ENCODE measurements at places on chromosomes 2 and 18.

GRCh38 chr18:34809451-34810072 is 99.5 kb downstream of the DTNA start:
- peak; percentile 27 for DNase-seq

DNA sequence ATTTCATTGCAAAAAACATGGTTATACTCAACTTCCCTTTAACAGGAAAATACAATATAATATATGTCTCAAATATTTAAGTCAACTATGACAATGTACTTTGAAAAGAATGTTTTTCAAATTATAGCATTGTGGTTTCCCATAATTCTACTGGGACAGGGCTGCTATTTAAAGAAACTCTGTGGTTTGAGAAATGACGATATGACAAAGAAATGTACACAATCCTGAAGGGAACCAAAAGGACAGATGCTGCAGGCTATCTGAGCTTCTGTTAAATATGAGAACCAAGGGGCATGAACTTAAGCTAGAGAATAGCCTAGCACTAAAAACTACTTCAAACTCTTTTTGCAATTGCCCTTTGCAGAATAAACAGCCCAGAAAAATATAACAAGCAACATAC is 415.9 kb downstream of the GRB14 start:
- no peak for DNase-seq

- DNase-seq = no peak
Observed at GRCh38 chr2:12057436-12058166, 311.2 kb downstream of the LPIN1 start.

DNA sequence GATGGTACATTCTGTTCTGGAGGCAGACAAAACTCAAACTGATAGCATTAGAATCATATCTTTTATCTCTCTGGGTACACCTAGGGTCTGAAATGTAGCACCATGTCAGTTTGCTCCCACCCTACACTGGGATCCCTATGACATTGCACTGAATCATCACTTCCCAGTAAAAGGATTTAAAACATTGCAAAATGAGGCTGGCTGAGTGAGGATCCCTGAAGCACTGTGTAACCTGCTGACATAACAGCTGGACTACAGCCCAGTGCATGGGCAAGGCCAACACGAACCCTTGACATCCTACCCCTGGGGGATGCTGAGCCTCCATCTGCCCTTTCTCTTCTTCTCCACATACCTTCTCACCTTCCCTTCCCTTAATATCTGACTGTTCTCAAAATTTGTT is 253.2 kb downstream of the TTC32 start:
- no peak for DNase-seq

DNA sequence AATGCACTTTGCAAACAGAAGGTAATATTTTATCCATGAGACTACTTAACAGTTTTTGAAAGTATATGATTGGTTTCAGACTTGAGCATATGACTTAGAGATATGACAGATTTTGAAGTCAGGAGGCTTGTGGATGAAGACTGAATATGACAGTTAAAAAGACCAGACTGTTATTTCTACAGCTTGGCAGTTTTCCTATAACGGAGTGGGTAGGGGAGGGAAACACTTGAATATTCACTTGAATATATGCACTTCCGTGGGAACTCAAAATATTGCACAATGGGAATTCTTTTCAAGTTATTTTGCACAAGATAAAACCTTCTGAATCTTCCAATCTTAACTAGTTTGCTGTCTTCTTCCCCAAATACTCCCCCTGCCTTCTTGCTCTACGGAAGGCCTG is 64.6 kb upstream of the ACKR3 start:
- DNase-seq = no peak

DNA sequence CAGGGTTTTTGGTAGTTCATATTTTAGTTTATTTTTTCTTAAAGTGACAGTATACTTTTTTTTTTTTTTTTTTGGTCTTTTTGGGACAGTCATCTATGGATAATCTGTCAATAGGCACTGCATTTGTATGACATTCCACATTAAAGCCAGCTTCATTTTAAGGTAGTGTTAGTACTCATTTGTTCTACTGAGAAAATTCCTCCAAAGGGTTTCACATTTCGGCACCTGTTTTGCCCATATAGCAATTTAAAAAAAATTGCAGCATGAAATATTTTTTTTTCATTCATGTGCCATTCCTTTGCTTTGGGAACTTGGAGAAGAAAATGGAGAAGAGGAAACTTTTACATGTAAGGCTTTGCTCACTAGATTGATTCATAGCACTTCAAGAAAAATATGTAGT is 276.3 kb upstream of the TCF4 start:
- DNase-seq = no peak

- no peak for DNase-seq
Observed at GRCh38 chr2:9207641-9208311, 1.2 kb downstream of the ASAP2 start.

DNA sequence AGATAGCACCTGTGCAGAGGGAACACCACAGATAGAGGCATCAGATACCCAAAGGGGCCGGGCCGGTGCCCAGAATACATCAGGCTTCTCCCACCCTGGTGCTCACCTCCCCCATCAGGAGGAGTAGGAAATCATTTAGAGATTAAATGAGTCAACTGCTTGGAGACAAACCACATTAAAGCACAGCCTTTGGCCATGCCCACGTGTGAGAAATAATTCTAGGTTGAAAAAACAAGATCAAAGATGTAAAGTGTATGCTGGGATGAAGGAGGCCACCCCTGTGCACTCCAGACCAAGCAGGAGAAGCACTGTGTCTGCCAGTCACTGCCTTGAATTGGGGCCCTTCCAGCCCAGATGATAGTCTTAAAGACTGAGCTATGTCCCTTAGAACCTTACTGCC is 152.8 kb upstream of the ACAA2 start:
- no peak for DNase-seq

DNA sequence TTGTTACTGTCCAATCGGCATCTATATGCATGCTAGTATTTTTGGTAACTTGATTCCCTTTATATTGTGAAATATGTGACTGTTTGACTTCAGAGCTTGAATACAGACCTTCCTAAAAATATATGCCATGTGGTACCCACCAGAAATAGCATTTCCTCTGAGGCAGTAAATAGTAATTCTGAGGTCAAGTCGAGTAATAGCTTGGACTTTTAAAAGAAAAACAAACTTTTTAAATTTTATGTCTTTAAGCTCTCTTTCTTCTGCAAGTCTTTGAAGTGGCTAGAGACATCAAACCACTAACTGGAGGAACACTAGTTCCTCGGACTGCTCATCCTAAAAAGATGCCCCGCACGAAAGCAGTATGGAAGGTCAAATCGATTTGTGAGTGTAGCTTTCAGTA is 396.8 kb upstream of the SLC14A2 start:
- no peak for DNase-seq

DNA sequence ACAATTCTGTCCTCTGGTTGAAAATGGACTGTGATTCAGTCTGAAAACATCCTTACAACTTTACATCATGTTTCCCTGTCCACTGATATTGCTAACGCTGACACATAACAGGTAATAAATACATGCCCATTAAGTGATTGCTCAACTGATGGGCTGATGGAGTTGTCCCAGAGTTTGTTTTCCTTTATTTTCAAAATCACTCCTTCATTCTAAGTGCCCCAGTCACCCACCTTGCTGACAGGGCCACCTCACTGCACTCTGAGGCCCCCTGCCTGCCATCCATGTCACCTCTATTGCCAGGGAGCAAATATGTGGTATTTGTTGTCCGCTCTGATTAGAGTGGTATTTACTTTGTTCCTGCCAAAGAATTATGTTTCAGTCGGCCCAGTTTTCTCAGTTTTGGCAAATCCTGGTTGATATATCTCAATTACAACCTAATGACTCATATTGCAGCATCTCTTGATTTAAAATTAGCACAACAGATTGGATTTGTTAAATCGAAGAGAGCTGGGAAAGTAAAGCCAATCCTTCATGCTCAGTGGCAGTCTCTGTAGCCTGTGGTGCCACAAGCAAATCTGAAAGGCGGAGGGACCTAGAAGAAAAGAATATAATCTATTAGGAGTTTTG is 105.1 kb downstream of the RDH14 start:
- no peak for DNase-seq

DNA sequence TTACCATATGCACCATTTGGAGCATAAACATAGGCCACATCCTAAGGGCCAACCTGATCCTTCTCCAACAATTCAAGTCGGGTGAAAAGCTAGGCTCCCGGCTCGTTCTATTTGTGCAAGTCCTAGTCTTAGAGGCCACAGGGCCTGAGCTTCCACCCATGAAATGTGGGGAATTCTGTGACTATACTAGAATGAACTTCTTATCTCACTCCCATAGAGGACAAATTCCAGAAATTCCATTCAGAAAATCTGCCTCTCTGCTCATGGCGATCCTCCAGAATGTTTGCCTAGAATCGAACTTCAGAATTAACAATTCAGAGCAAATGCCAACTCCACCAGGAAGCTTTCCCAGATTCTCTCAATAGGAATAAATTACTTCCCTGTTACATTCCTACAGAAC is 187.9 kb downstream of the BCL11A start:
- no peak for DNase-seq

- DNase-seq = no peak
Observed at GRCh38 chr2:85911097-85911496, 22.3 kb upstream of the ST3GAL5 start.

- DNase-seq = no peak
Observed at GRCh38 chr2:113858764-113859163, 31.1 kb upstream of the ACTR3 start.
